ENCODE measurements at places on chromosomes 12 and 14.

DNA sequence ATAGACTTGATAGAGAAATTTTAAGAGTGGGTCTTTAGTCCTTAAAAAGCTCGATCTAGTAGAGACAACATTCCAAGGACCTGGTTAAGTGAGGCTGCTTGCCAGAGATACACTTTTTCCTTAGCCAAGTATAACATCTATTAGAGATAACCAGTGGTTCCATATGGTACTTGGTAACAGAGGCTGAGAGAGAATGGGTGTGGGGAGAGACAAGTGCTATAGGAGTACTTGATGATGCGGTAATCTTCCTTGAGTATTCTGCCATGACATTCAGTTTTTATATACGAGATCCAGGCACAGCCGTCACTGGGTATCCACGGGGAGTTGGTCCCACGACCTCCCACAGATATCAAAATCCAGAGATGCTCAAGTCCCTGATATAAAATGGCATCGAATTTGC, 77.4 kb upstream of the REP15 start:
- no peak for DNase-seq

DNA sequence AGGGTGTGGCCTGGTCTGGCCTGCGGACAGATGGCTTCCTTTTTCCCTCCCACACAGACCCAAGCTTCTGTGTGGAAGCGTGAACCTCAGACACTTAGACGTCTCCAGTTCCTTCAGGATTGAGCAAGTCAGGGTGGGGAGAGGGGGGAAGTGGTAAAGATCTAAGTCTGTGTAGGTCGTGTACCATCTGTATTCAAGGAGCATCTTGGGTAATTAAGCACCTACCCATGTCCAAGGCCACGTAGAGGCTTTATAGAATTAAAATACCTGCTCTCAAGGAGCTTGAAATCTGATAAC, 1.7 kb downstream of the AVIL start:
- DNase-seq, result no peak

- no peak for DNase-seq
These were observed 316.3 kb upstream of the MGAT4C start for GRCh38 chr12:86572455-86572854.

DNA sequence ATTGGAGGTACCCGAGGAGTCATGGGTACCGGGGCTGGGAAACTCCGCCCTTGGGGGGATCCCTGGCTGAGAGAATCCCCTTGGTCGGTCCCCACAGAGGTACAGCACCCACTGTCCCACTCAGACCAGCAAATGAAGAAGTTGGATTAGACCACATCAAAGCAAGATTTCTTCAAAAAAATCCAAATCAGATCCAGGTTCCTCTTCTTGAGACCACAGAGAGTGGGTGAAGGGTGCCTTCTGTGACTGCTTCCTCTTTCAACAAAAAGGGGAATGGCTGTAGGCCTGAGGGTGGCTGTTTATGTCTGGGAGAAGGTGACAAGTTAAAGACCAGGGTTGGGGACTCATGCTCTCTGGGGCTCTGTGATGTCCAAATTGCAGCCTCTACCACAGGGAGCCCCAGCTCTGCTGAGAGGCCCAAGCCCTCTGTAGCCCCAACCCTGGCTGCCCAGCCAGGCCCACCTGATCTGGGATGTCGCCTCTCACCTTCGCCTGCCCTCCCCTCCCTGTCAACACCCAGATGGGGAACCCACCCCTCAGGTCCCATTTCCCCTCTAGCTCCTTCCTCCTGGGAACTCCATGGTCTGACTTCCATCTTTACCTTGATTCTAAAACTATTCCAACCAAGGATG, 50.9 kb downstream of the ZFP36L1 start:
- no peak for DNase-seq

- no peak for DNase-seq
These were observed 109.8 kb upstream of the FUT8 start for GRCh38 chr14:65302571-65303189.

DNA sequence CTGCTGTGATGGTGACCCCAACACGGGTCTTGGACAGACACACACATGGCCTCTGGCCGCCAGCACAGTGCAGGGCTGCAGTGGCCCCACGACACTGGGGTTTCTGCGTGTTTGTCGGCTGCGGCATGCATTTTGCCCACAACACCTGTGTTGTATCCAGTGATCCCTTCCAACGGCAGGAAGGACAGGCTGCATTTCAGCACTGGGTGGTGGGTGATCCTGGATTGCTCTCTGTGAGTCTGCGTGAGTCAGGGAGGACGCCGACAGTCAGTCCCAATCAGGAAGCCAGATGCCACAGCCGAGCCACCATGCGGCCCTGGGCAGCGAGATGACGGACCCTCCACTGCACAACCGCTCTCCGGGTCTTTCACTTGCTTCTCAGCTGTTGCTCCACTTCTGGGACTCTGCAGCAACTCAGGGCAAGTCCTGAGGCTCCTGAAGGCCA, 20.6 kb downstream of the LRTM2 start:
- DNase-seq, result no peak

- DNase-seq, result no peak
These were observed 47.3 kb downstream of the KDM2B start for GRCh38 chr12:121533394-121534090.

DNA sequence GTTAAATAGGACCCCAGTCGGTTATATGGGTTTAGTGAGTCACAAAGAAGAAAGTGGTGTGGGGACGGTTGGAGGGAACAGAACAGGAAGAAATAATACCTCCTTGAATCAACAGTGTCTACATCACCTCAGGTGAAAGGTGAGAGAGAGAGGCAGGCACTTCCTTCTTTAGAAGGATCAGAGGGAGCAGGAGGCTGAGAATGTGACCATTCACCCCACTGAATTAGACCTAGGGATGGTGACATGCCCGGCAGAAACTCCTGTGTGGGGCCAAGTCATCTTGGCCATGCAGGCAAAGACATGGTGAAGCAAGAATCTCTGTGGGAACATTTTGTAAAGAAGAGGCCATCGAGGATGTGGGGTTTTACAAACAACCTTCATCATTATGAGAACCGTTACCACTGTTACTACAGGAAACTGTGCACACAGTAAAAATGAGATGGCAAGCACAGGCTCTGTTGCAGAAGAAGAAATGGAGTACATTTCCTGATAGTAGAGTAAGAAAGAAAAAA, 1196.9 kb downstream of the VRK1 start:
- no peak for DNase-seq

GRCh38 chr12:116703214-116703795, 34.6 kb downstream of the SPRING1 start:
- peak; percentile 59 for DNase-seq

DNA sequence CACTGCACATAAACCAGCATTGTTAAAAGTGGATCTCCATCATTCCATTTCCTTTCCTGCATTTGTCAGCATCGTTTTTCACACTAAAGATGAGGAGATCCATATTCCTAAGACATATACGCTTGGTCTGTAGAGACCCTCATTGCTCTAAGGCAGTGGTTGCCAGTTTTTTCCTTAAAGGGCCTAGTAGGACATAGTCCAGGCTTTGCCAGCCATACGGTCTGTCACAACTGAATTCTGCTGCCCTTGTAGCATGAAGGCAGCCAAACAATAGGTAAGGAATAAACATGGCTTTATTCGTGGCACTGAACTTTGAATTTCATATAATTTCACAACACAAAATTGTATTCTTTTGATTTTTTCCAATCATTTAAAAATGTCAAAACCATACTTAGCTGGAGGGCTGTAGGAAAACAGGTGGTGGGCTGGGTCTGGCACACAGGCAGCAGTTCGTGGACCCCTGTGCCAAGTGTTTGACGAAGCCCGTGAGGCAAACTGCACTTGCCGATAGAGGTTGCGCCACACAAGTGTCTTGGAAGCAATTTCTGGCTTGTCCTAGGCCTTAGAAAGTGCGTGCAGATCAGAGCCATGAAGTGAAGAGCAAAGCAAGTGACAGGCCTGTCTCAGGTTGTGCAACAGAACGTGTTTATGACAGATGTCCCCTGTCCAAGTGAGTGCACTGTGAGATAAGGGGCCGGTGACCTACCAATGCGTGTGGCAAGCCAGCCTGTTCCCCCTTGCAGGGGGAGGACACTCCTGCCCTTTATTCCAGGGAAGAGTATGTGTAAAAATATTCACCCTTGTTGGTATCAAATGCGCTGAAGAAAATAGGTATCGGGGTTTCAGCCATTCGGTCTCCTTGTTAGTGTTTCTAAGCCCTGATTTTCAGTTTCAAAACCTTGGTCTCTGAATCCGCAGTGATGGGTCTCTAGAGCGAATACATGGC, 916 bp upstream of the CHPT1 start:
- no peak for DNase-seq

DNA sequence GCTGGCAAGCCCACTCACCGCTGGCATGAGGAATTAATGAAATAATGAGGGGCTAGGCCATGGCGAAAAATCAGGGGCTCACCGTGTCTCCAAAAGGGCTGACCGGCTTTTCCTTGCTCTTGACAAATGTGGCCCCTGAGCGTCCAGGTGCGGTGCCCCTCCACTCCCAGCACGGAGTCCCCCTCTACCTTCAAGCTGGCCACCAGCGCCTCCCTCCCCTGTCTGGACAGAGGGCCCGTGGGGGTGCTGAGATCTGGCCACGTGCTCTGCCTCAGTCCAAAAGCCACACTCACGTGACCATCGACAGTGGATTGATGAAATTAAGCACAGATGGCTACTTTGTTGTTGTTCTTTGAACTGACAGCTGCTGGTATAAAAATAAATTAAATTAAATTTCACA, 78.8 kb upstream of the BCL11B start:
- no peak for DNase-seq

DNA sequence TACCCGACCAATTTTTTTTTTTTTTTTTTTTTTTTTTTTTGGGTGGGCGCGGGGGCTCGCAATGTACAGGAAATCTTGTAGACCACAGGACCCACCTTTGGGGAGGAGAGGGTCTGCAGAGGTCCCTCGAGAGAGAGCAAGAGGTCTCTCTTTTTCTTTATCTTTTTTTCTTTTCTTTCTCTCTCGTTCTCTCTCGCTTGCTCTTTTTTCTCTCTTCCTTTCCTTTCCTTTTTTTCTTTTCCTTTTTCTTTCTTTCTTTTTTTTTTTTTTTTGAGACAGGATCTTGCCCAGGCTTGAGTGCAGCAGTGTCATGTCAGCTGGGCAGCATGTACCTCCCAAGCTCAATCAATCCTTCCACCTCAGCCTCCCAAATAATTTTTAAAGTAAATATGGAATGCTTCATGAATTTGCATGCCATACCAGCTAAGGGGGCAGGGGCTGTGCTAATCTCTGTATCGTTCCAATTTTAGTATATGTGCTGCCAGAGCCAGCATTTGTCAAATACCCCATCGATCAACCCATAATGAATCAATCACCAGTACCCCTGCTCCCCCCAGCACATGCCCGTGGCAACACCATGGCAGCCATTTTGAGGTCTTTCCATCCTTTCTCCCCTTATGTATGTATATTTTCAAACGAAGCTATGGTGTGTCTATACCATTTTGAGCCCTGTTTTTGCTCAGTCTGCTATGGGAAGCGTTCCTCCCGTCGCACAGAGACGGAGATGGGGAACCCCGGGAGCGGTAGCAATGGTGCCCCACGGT, 9.3 kb downstream of the PAPLN start:
- DNase-seq, result no peak
